ENCODE measurements at places on chromosomes 7 and 10.
A peak's percentile ranks its signal among the peaks of the same experiment; 100 is the strongest.

DNA sequence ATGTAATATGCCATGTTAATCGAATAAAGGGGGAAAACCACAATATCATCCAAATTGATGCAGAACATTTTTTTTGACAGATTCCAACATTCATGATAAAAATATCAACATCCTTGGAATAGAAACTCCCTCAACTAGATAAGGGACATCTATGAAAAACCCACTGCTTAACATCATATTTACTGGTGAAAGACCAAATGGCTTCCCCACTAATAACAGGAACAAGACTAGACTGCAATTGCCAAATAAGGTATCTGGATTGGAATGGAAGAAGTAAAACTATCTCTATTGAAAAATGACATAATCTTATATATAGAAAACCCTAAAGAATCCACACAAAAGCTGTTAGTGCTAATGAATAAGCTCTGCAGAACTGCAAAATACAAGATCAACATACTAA lies 27.8 kb downstream of the SMURF1 start:
- no peak for DNase-seq
- H3K36me3 ChIP-seq = no peaks in the 10 kb centered on the region
- H3K27ac ChIP-seq = no peak overlapping the region

GRCh38 chr7:129829737-129830631 lies 122.8 kb downstream of the UBE2H start:
- peaks cover 4% of the 10 kb centered on the region for H3K36me3 ChIP-seq
- peak overlapping the region; percentile 95 for H3K27ac ChIP-seq
- peak; percentile 72 for DNase-seq
- peaks cover 40% of the 10 kb centered on the region for H3K4me1 ChIP-seq

DNA sequence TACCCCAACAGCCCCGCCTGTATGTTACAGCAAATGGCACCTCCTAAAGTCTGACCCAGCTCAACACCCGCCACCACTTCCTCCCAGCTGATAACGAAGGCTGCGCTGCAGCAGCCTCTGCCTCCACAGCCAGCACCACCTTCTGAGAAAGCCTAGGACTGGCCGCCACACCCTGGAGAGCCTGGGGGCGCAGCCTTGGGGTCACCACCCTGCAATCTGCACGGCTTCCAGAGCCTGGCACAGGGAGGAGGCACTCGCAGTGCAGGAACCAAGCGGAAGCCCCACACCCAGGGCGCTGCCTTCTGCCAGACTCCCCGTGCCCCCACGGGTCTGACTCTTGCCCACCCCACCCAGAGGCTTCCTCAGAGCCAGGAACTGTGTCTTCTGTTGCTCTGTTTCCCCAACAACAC lies 112.5 kb downstream of the MAD1L1 start:
- no peaks in the 10 kb centered on the region for H3K27me3 ChIP-seq
- peaks cover 20% of the 10 kb centered on the region for H3K4me1 ChIP-seq
- no peak for DNase-seq
- H3K4me3 ChIP-seq = no peak overlapping the region
- no peak overlapping the region for H3K27ac ChIP-seq

DNA sequence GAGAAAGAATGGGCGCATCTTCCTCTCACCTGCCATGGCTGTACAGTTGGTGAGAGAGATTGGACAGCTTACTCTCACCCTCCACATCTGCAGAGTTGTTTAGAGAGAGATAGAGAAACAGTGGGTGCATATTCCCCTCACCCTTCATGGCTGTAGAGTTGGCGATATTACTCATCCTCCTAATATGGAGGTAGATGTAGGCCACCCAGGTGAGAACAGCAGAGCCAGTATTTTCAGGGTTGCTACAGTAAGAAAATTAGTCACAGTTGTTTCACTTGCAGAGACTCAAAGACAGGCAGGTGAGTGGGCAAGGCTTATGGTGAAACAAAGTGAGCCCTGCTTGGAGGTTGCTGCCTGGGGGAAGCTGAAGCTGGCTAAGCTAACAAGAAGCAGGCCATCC lies 65.0 kb upstream of the PFKP start:
- no peak for DNase-seq
- no peaks in the 10 kb centered on the region for H3K27me3 ChIP-seq

DNA sequence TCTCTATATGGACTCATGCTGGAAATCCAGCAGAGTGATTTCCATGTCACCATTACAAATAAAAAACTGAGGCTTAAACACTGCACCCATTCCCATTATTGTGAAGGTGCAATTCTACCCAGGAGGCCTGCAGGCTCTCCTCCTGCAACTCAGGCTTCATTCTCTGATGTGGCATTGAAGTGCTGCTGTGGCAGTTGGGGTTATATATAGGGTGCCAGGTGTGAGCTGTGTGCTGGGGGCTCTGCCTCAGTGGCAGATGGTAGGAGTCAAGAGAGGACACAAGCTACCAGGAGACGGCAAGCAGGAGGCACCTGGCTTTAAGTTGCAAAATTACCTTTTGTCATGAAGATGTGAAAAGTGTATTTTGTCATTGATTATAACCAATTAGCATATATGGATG lies 21.3 kb downstream of the ZNF107 start:
- H3K27me3 ChIP-seq = no peaks in the 10 kb centered on the region
- no peak for DNase-seq
- H3K4me3 ChIP-seq = no peak overlapping the region
- H3K27ac ChIP-seq = no peak overlapping the region

DNA sequence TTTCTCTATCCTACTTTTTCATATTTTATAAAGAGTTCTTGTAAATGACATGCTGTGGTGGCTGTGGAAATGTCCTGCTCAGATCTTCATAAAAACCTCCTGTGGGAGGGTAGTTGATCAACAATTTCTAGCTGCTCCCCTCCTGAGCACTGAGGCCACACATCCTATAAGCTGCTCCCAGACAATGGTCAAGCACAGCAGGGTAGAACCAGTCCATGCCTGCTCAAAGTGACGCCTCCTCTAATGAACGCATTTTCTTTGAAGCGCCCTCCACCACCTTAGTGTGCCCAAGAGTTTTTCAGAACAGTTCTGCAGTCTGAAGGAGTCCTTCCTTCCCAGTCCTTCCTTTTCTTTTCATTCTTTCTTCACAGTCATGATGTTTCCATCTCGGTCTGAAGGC lies 298.6 kb upstream of the CACNA2D1 start:
- H3K27me3 ChIP-seq = no peaks in the 10 kb centered on the region
- H3K36me3 ChIP-seq = no peaks in the 10 kb centered on the region
- no peak for DNase-seq
- H3K27ac ChIP-seq = no peak overlapping the region
- H3K4me1 ChIP-seq = no peaks in the 10 kb centered on the region

DNA sequence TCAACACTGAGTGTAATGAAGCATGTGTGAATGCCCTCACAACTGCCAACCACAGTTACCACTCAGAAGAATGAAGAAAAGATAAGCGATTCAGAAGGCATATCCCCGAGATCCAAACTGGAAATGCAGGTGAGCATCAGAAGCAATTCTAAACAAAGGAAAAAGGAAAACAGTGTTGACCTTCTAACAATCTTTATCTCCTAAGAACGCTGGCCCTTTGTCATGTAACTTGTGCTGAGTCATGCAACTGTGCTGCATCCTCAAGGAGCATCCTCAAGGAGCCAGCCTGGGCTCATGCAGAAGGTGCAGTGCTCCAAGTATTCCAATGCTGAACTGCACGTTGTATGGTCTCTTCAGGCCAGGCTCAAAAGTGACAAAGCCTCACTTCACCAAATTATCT lies 30.6 kb downstream of the SEC61G start:
- H3K4me3 ChIP-seq = no peak overlapping the region
- H3K27me3 ChIP-seq = no peaks in the 10 kb centered on the region
- H3K36me3 ChIP-seq = no peaks in the 10 kb centered on the region
- H3K4me1 ChIP-seq = no peaks in the 10 kb centered on the region
- no peak overlapping the region for H3K27ac ChIP-seq

DNA sequence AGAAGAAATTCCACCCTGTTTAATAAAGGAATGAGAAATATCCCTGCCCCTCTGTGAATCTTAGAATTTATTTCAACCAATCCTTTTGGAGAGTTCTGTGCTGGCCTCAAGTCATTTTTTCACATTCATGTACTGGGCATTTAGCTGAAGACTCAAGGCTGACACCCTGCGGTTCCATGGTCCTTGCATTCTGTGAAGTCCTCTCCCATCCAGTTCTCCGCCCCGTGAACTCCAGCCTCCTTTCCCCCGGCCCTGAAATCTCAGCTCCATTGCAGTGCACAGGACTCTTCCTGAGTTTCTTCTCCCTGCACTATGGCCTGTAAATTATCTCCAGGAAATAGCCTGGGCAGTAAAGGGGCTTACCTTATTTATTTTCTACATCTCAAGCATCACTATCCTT lies 183.0 kb upstream of the KCND2 start:
- no peaks in the 10 kb centered on the region for H3K36me3 ChIP-seq
- no peaks in the 10 kb centered on the region for H3K4me1 ChIP-seq
- H3K27ac ChIP-seq = no peak overlapping the region

DNA sequence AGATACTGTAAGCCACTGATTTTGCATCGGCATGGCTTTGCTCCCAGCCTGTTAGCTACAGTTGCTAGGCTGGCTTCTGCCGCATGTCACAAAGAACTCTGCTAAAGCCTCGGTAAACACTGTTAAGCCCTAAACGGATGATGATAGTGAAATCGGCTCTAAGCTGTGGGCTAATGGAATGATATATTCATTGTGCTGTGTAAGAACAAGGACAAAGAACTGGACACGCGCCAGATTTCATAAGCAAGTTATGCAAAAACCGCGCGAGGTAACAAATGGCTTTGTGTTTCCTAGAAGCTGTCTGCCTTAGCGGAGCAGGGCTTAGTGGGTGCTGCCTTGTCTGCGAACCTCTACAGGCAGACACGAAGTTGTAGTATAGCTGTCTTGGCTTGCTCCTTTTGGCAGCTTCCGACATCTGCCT lies 331.3 kb upstream of the COBL start:
- no peaks in the 10 kb centered on the region for H3K27me3 ChIP-seq
- peak; percentile 76 for DNase-seq
- H3K4me1 ChIP-seq = peaks cover 19% of the 10 kb centered on the region
- H3K36me3 ChIP-seq = no peaks in the 10 kb centered on the region

GRCh38 chr7:26685606-26686005 lies 178.8 kb downstream of the SKAP2 start:
- peaks cover 4% of the 10 kb centered on the region for H3K4me1 ChIP-seq
- H3K27ac ChIP-seq = no peak overlapping the region
- H3K27me3 ChIP-seq = peaks cover 10% of the 10 kb centered on the region

DNA sequence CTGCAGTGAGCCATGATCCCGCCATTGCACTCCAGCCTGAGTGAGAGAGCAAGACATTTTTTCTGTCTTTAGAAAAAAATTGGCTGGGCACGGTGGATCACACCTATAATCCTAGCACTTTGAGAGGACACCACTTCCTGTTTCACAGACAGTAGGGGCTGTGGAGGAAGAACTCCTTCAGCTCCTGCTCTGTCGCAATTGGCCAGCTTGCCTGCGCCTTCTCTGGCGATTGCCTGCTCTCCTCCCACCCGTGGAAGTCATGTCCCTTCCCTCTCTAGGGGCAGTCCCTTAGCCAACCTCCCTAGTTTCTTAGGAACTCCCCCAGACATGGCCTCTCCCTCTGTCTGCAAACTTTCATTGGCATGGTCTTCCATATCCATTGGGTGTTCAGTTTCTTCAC lies 8.7 kb downstream of the PDSS1 start:
- H3K27ac ChIP-seq = no peak overlapping the region
- DNase-seq = no peak
- H3K4me3 ChIP-seq = no peak overlapping the region
- no peaks in the 10 kb centered on the region for H3K4me1 ChIP-seq
- no peaks in the 10 kb centered on the region for H3K27me3 ChIP-seq

DNA sequence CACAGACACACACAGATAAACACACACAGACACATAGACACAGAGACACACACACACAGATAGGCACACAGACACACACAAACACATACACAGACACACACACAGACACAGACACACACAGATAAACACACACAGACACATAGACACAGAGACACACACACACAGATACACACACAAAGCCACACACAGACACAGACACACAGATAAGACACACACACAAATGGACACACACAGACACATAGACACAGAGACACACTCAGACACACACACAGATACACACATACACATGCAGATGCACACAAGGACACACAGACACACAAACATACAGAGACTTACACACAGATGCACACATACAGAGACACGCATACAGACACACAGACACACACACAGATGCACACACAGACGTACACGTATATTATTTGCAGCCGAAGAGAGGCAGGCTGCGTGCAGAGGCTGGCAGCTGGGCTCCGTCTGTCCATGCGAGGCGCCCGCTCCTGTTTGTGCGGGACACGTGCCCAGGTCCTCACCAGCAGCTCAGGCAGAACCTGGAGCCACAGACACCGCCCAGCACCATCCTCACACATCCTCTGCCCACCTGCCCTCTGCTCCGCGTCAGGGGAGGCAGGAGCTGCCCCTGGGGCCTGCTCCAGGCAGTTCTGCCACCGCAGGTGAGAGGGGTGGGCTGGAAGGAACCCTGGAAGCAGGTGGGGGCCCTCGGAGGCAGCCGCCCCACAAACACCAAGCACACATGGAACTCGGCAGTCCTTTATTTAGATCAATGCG lies 1.2 kb downstream of the CALML5 start:
- no peaks in the 10 kb centered on the region for H3K36me3 ChIP-seq
- no peaks in the 10 kb centered on the region for H3K4me1 ChIP-seq
- no peak overlapping the region for H3K27ac ChIP-seq
- H3K4me3 ChIP-seq = no peak overlapping the region

DNA sequence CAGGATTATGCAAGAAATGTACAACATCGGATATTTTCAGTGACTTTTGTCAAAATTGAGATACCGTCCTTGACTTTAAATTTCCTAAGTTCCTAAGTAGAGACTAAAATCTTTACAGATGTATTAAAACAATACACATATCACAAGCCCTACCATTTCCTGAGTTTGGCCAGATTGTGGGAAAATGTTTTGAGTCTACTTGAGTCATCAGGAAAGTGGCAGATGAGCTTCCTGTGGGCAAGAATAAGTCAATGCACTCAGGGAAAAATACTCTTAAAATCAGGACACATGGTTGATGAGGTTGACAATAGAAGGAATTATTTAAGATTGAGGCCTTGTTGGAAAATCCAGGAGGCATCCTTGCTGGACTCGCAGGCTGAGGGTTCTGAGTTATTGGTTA lies 162.5 kb downstream of the SNX10 start:
- DNase-seq = no peak
- H3K27ac ChIP-seq = no peak overlapping the region
- no peak overlapping the region for H3K4me3 ChIP-seq
- H3K36me3 ChIP-seq = no peaks in the 10 kb centered on the region

- DNase-seq = peak; percentile 99
- peaks cover 24% of the 10 kb centered on the region for H3K4me1 ChIP-seq
- H3K27ac ChIP-seq = peak overlapping the region; percentile 90
- H3K4me3 ChIP-seq = no peak overlapping the region
- H3K36me3 ChIP-seq = no peaks in the 10 kb centered on the region
- H3K27me3 ChIP-seq = no peaks in the 10 kb centered on the region
Measured at GRCh38 chr10:63554657-63555056, 33.5 kb downstream of the REEP3 start.
